ENCODE measurements at places on chromosomes 1 and 21. TPM values are rescaled to one million over a fixed set of nuclear protein-coding genes. Genes with fewer than 3 reads are reported as not detected.

DCST1 gene
- not detected for total RNA-seq

HES4 gene
- 14.3 TPM for total RNA-seq

APOBEC4 gene
- total RNA-seq, result not detected

CLIC4 gene
- 614 TPM for total RNA-seq

EVA1C gene
- 41.4 TPM for total RNA-seq
